ENCODE measurements at places on chromosomes 3 and 15. TPM values are rescaled to one million over a fixed set of nuclear protein-coding genes. Genes with fewer than 3 reads are reported as not detected.

DLL4 gene
- polyA plus RNA-seq = 0.03 TPM

SLC15A2 gene
- polyA plus RNA-seq = 0.10 TPM

ITIH1 gene
- not detected for polyA plus RNA-seq

- DNase-seq = no peak
Measured at GRCh38 chr3:107739227-107739626, 216.5 kb downstream of the BBX start.

GRCh38 chr15:77688693-77689092, 56.0 kb upstream of the LINGO1 start:
- no peak for DNase-seq

- no peak for DNase-seq
Measured at GRCh38 chr3:126446791-126447190, 28.9 kb downstream of the ZXDC start.

DNA sequence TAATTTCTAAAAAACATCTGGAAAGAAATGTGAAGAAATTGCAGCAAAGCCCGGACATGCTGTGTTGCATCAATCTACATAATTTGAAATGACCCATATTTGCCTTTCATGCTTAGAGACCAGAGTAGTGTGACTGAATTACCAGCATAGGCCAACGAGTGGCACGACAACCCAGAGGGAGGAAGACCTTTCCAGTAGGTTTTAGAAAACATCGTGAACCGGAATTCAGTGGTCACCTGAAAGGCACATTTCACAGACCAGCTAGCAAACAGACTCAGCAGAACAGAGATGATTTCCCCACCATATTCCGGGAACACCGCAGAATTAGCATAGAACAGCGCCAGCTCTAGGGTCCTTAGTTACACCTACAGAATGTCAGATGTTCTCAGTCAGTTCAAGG, 620.0 kb upstream of the ZNF385D start:
- DNase-seq = no peak

DNA sequence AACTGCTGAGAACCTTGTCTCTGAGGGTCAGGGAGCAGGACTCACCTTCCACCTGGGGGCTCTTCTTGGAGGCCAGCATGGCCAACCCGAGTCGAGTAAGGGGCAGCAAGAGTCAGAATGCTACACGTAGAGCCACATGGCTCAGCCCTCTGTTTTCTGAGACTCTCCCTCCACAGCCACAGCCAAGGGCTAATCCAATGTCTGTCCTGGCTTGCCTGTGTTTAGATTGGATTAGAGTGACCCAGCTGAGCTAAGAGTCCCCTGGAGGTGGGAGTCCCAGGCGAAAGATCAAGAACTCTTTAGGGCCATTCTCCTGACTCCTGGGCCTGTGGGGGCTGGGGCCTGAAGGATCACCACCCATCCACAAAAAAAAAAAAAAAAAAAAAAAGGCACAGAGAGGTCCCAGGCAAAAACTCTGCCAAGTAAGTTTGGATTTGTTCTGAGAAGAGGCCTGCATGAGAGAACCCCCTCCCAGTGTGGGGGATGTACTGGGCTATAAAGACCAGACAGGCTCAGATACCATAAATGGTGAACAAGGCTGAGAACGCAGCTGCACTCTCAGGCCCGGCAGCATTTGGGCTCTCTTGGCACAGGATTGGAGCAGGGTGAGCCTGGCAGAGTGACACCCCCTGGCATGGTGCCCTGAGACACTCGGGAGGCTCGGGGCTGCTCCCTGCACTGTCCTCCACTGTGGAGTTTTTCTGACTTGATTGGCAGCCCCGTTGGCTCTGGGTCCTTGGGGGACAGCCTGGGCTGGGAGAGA, 88.0 kb upstream of the OSBPL11 start:
- DNase-seq = no peak

GRCh38 chr3:167866331-167866730, 130.8 kb downstream of the SERPINI1 start:
- no peak for DNase-seq

GRCh38 chr3:36707623-36708409, 56.5 kb downstream of the DCLK3 start:
- no peak for DNase-seq

DNA sequence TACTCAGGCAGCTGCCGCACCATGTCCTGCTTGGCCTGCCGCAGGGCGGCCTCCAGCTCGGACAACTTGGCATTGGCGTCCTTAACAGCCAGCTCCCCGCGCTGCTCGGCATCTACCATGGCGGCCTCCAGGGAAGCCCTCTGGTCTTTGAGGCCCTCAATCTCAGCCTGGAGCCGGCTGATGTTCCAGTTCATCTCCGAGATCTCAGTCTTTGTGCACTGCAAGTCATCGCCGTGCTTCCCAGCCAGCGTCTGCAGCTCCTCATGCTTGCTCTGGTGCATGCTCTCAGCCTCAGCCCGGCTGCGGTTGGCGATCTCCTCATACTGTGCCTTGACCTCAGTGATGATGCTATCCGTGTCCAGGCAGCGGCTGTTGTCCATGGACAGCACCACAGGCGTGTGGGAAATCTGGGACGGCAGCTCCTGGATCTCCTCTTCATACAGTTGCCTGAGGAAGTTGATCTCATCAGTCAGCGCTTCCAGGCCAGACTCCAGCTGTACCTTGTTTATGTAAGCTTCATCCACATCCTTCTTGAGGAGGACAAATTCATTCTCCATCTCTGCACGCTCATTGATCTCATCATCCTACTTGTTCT, 15.5 kb upstream of the PSTPIP1 start:
- no peak for DNase-seq

GRCh38 chr15:67542420-67543347, at the start of gene MAP2K5:
TSS of gene MAP2K5 (plus strand) at chr15:67542703. CDS start at chr15:67543336, 633 bp downstream.
- peak; percentile 94 for DNase-seq

DNA sequence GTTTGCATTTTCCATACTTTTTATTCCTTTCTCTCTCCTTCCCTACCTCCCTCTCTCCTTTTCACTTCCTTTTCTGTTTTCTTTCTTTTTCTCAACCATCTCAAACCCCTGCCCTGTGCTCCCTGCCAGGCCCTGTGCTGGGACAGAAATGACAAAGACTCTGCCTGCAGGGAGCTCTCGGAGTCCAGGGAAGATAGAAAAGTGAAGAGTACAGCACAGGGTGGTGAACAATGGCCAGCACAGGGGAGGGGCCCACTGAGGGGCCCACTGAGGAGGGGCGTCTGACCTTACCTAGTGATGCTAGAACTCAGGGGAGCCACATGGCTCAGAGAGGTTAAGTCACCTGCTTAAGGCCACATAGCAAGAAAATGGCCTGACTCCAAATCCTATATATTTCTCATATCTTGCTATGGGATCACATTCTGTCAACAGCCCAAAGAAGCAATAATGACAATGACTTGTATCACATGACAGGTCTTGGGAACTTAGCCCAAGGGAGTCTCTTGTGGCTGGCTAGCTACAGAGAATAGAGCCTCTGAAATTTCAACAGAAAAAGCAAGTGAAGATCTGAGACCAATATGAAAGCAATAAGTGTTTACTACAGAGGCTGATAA, 44.3 kb upstream of the ATP2B2 start:
- DNase-seq = no peak

DNA sequence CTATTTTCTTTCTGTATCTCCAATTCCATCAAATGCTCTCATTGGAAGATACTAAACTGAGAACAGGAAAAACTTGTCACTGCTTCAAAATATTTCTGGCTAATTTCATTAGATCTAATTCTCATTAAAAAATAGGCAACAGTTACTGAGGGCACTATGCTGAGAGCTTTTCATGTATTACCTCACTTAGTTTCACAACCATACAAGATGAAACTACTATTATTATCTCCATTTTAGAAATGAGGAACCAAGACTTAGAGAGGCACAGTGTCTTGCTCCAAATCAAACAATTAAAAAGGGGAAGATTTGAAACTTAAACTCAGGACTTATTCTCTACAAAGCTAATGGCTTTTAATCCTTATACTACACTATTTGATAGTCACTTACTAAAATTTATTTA, 7.2 kb upstream of the OTOL1 start:
- DNase-seq = no peak

GRCh38 chr15:82803793-82804574, 1.9 kb downstream of the FSD2 start:
- DNase-seq = no peak

- no peak for DNase-seq
Measured at GRCh38 chr15:63891768-63892133, 58.0 kb upstream of the HERC1 start.

DNA sequence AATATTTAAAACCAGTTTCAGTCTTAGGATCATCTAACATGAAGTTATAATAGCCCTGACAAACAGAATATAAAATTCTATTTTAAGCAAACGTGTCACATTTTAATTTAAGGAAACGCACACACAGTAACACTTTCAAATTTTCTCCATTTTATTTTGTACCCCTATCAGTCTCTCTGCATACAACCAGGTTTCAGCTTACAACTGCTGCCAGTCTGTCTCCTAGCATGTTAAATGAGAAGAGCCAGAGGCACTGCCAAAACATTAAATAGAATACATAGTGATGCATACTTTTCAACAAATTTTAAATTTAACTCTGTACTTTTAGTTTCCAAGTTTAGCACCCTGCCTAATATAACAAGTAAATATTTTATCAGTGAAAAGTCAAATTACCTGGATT, 60.8 kb downstream of the UACA start:
- no peak for DNase-seq

DNA sequence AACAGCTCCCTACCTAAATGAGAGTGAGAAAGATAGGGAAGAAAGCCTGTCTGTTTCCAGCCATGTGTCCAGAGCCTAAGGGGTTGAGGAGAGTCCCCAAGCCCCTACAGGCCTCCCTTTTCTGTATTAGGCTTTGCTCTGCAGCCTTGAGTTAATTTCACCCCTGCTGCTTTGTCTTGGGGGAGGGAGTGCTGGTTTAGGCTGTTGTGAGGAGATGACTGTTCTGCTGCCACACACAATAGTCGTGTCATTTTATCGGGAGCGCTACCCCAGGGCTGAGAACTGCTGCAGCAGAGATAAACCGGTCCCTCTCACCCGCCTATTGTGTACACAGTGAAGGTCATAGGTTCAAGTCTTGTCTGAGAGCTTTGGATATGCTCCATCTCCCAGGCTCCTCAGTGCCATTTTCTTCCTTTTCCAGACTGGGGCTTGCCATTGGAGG, 1.4 kb downstream of the ZNF609 start:
- peak; percentile 49 for DNase-seq

Data from SK-N-SH (cell line).